Prostate gland (tissue), 2 donors: ENCODE measurements at places on chromosomes 12 and 14. TPM values are rescaled to one million over a fixed set of nuclear protein-coding genes. Genes with fewer than 3 reads are reported as not detected.

The SLCO1B1 gene
- 0.45 TPM for total RNA-seq

The BIN2 gene
- total RNA-seq: 2.6 TPM

DNA sequence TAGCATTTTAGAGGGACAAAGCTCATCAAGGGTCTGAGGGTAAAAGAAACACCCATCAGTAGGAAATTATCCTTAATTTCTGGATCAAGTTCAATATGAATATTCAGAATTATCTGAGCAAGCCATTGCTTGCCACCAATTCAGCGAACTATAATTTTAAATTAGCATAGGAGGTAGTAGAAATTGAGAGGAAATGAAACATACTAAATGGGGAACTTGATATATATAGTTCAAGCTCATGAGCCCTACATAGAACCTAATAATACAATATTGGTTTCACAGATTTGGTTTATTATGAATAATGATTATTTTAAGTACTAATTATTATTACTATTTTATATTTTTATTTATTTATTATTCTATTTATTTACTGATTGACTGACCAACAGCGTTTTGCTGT lies 42.1 kb upstream of the GXYLT1 start:
- no peaks in the 10 kb centered on the region for H3K4me1 ChIP-seq
- no peak overlapping the region for H3K27ac ChIP-seq
- H3K36me3 ChIP-seq: no peaks in the 10 kb centered on the region

DNA sequence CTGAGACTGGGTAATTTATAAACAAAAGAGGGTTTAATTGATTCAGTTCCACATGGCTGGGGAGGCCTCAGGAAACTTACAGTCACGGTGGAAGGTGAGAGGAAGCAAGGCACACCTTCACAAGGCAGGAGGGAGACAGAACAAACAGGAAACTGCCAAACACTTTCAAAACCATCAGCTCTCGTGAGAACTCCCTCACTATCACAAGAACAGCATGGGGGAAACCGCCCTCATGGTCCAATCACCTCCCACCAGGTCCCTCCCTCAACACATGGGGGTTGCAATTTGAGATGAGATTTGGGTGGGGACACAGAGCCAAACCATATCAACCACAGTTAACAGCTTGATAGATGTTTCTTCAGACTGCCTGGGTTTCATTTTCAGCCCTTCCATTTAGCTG lies 6.2 kb upstream of the GNPNAT1 start:
- no peaks in the 10 kb centered on the region for H3K36me3 ChIP-seq
- H3K4me3 ChIP-seq: no peak overlapping the region
- H3K27ac ChIP-seq: no peak overlapping the region

GRCh38 chr12:83896416-83896815 lies 1016.2 kb downstream of the SLC6A15 start:
- H3K36me3 ChIP-seq: no peaks in the 10 kb centered on the region
- no peaks in the 10 kb centered on the region for H3K4me1 ChIP-seq
- DNase-seq: no peak
- no peak overlapping the region for H3K4me3 ChIP-seq
- no peaks in the 10 kb centered on the region for H3K27me3 ChIP-seq

DNA sequence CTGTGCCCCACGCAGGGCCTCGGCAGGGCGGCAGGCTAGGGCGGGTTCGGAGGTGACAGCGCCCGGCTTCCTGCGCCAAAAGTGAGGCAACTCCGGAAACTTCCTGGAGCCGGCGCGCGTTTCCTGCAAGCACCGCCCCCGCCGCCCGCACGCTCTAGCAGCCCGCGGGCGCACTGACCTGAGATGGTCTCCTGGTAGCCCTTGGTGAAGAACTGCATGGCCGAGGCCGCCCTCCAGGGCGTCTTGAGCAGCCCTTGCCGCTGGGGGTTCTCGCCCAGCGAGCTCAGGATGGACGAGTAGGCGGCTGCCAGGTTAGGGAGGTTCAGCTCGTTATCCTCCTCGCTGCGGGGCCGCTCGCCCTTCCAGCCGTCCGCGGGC lies 494 bp downstream of the GCH1 start:
- peak overlapping the region; percentile 78 for H3K27ac ChIP-seq
- DNase-seq: peak; percentile 48
- no peaks in the 10 kb centered on the region for H3K4me1 ChIP-seq

DNA sequence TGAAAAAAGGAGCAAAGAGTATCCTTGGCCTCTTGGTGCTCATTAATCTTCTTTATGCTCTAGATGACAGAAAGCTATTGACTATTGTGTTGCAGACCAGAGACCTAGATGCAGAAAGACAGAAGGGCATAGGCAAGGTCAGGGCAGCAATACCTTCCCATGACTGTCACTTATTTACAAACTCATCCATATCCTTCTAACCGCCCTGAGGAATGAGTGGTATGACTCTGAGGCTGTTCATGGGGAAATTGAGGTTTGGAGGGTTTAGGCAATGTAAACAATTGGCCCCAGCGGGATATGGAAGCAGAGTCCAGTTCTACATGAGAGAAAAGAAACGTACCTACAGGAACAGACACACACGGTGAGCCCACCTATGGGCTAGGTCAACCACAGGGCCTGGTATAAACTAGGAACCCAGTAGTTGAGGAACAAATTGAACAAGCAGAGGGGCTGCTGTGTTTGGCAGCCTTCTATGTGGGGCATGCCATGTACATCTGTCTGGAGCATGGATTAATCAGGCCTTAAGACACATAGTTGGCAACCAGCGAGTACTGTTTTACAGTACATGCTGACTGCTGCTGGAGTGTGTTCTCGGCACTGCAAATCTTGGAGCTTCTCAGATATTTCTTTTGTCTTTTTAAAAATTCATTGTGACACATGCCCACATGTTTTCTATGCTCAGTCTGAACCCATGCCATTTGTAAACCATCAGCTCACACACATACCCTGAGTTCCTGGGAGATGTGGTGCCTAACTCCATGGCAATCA lies 159.7 kb upstream of the NTF3 start:
- H3K4me3 ChIP-seq: no peak overlapping the region
- no peaks in the 10 kb centered on the region for H3K36me3 ChIP-seq
- H3K27ac ChIP-seq: no peak overlapping the region
- DNase-seq: no peak

DNA sequence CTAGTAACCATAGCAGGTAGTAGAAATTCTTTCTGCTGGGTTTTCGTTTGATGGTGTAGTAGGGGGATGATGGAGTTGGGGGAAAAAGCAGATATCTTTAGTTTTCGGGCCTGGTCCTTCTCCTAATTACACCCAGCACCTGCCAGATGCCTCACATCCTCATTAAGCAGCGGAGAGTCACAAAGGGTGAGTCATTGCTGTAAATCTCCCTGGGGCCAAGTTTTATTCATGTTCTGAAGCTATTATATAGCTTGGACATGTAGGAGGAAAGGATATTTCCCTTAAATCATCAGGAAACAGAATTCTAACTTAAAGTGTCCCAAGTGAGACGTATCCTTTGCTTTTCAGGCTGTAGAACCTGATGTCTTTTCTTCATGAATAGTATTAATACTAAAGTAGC lies 4.9 kb upstream of the NECAP1 start:
- H3K36me3 ChIP-seq: no peaks in the 10 kb centered on the region
- DNase-seq: no peak
- no peak overlapping the region for H3K27ac ChIP-seq
- H3K4me1 ChIP-seq: no peaks in the 10 kb centered on the region
- no peak overlapping the region for H3K4me3 ChIP-seq
- H3K27me3 ChIP-seq: no peaks in the 10 kb centered on the region

- no peak overlapping the region for H3K4me3 ChIP-seq
- H3K27me3 ChIP-seq: no peaks in the 10 kb centered on the region
- H3K4me1 ChIP-seq: peaks cover 3% of the 10 kb centered on the region
- H3K36me3 ChIP-seq: no peaks in the 10 kb centered on the region
- DNase-seq: no peak
These were observed 119.0 kb downstream of the NCOR2 start for GRCh38 chr12:124448241-124448954.

GRCh38 chr14:68420350-68420749 lies 372.5 kb downstream of the ZFP36L1 start:
- H3K36me3 ChIP-seq: no peaks in the 10 kb centered on the region
- H3K27ac ChIP-seq: no peak overlapping the region
- H3K4me3 ChIP-seq: no peak overlapping the region
- no peaks in the 10 kb centered on the region for H3K4me1 ChIP-seq
- H3K27me3 ChIP-seq: no peaks in the 10 kb centered on the region

GRCh38 chr14:102316338-102316742 lies 3.2 kb upstream of the ZNF839 start:
- H3K36me3 ChIP-seq: no peaks in the 10 kb centered on the region
- H3K27me3 ChIP-seq: no peaks in the 10 kb centered on the region
- peak overlapping the region; percentile 43 for H3K4me3 ChIP-seq
- DNase-seq: peak; percentile 28

DNA sequence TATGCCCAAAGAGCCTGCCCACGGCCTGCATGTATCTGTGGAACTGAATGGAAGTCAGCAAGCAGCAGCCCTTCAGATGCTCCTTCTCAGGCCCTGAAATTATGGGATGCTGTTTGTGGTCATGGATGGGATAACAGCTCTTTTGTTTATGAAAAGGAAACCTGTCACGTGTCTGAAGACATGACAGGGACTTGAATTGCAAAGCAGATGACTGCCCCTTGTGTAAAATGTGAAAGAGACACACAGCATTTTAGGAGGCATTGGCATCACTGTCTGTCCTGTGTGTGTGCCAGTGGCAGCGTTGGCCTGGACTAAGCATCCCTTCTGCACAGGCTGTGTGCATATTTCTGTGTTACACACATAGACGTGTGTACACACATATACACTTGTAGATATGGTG lies 192.1 kb downstream of the VRK1 start:
- no peak for DNase-seq
- no peaks in the 10 kb centered on the region for H3K36me3 ChIP-seq
- no peaks in the 10 kb centered on the region for H3K27me3 ChIP-seq
- H3K27ac ChIP-seq: no peak overlapping the region

DNA sequence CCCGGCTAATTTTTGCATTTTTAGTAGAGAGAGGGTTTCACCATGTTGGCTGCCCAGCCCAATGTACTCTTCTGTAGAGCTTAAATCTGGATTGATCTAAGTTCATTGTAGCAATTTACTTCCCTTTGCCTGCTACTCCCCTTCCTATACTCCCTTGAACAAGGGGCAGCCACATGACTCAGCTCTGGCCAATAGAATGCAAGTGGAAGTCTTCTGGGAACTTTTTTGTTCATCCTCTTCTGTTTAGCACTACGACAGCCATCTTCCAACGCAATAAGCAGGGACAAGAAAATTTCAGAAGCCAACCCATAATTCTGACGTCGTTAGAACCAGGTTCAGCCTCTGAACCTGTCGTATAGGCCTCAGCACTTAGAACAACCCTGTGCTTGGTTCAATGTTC lies 6.4 kb upstream of the RAD52 start:
- H3K36me3 ChIP-seq: no peaks in the 10 kb centered on the region
- no peaks in the 10 kb centered on the region for H3K27me3 ChIP-seq
- no peak for DNase-seq
- no peaks in the 10 kb centered on the region for H3K4me1 ChIP-seq
- H3K27ac ChIP-seq: no peak overlapping the region
- no peak overlapping the region for H3K4me3 ChIP-seq

DNA sequence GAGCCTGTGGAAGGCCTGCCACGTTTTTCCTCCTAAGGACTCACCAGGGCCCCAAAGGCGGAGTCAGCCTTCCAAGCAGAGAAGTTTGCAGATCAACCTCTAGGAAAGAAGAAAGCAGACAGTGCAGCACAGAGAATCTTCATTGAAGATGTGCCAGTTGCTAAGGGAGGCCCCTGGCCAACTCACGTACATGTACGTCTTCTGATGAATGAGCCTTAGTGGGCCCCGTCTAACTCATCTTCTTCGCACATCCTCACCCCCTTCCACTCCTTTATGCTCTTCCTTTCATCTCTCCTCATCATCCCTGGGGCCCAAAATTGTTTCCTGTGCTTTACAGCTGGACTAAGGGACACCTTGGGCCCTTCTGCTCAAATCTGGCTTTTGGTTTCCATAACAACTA lies 703.0 kb upstream of the TBX3 start:
- no peaks in the 10 kb centered on the region for H3K36me3 ChIP-seq
- DNase-seq: no peak
- H3K4me3 ChIP-seq: no peak overlapping the region
- no peaks in the 10 kb centered on the region for H3K4me1 ChIP-seq

GRCh38 chr12:98110536-98110935 lies 404.9 kb upstream of the TMPO start:
- no peaks in the 10 kb centered on the region for H3K36me3 ChIP-seq
- H3K4me1 ChIP-seq: no peaks in the 10 kb centered on the region

DNA sequence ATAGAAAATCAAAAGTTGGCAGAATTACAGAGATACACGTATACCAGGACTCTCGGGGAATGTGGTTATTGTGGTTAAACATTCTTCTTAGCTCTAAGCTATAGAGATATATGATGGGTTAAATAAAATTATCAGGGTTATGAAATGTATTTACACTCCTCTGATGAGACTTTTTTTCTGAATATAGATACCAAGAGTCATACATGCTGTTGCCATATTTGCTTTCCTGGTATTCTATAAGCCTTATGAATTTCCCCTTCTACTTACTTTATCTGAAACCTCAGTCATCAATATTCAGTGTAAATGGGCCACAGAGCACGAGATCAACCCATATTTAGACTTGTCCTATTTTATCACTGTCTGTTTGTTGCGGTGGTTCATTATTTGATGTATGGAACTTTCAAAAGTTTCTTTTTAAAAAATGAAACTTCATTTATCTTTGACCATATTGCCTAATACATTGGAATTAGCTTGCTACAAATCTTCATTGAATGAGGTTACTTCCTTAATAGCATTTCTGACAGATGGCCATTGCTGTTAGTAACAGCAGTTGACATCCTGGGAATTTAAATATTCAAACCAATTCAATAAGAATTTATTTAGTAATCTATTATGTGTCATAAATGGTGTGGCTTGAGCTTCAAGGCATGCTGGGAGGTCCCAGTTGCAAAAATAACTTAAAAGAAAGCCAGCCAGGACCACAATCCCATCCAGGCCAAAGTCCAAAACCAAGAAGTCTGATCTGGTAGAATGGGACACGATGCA lies 393.5 kb downstream of the PCNX1 start:
- H3K27ac ChIP-seq: no peak overlapping the region
- DNase-seq: no peak
- H3K27me3 ChIP-seq: no peaks in the 10 kb centered on the region
- no peaks in the 10 kb centered on the region for H3K4me1 ChIP-seq
- no peaks in the 10 kb centered on the region for H3K36me3 ChIP-seq
- H3K4me3 ChIP-seq: no peak overlapping the region

- H3K27me3 ChIP-seq: no peaks in the 10 kb centered on the region
- DNase-seq: no peak
- H3K4me3 ChIP-seq: no peak overlapping the region
- no peaks in the 10 kb centered on the region for H3K36me3 ChIP-seq
These were observed 405.2 kb upstream of the TBX3 start for GRCh38 chr12:115088995-115089841.

GRCh38 chr12:95085612-95086011 lies 12.2 kb upstream of the NR2C1 start:
- H3K27ac ChIP-seq: no peak overlapping the region
- no peak overlapping the region for H3K4me3 ChIP-seq
- H3K27me3 ChIP-seq: no peaks in the 10 kb centered on the region
- no peaks in the 10 kb centered on the region for H3K4me1 ChIP-seq
